ENCODE measurements at places on chromosomes 7 and 10.

GRCh38 chr7:44486693-44487092 is 3.8 kb downstream of the NUDCD3 start:
- DNase-seq, result no peak

DNA sequence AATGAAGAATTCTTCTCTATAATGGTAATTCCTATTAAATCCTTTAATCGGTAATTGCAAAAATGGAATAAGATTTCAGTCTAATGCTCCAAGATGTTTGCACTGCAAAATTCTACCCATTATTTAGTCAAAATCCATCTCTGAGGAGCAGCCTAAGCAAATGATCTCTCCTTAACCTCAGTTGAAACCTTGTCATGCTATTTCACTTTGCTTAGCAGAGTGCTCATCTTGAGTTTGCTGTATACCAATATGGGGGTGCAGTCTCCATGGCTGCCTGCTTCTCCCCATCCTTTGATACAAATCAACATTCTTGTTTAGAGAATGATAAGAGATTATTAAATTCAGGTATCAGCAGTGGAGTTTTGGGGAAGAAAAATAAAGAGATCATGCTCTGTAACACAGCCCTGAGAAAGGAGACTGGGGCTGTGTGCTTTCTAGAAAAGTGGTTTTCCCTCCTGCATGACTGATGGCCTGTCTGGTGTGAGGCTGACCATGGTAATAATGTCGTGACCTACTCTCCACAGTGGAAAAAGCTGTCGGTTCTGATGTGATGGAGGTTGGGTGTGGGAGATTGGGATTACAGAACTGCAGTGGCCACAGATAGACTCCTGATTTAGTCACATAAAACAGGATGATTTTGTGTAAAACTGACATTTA is 982.1 kb downstream of the NRG3 start:
- no peak for DNase-seq

GRCh38 chr7:39451901-39452300 is 114.3 kb upstream of the YAE1 start:
- DNase-seq, result no peak

DNA sequence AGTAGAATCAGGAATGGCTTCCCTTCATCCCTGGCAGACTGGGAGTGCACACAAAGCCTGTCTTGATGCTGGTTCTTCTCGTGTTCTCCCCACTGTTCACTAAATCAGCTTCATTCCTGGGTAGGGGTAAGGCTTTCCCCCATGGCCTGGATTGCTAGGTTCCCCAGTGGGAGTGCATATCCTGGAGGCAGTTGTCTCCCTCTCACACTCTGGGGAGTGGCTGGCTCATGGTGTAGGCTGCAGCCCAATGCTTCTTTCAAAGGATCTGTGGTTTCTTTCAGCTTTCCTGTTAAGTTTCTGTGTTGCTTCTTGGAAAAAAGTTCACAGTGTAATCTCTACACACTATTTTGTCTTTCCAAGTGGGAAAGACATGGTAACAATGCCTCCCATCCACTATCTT is 32.6 kb upstream of the ARMC3 start:
- no peak for DNase-seq

GRCh38 chr10:122850705-122851640 is 5.3 kb upstream of the CUZD1 start:
- DNase-seq, result no peak

DNA sequence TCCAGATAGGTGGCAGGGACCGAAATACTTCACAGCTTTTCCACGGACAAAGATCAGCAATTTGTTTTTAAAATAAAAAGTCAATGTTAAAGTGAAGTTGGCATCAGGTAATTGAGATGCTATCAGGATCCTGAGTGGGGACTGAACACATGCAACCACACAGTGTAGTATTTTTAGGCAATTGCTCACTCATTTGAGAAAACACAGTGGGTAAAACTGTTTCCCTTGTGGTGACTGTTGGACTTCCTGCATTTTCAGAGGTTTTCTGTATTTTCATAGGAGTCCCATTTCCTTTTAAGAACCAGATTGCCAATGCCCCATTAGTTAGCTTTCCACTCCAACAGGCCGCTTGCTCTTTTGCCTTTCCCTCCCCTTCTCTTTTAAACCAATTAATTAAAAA is 159.5 kb upstream of the ZNF32 start:
- DNase-seq, result no peak

- DNase-seq, result no peak
These were observed 91.0 kb downstream of the SEMA3D start for GRCh38 chr7:85095806-85096205.

DNA sequence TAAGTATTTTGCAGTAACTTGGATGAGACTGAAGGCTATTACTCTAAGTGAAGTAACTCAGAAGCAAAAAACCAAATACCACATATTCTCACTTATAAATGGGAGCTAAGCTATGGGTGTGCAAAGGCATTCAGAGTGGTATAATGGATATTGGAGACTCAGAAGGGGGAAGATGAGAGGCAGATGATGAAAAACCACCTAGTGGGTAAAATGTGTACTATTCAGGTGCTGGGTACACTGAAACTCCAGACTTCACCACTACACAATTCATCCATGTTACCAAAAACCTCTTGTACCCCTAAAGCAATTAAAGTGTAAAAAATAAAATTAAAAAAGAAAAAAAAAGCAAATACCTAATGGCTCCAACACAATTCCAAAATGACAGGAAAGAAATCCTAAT is 351.7 kb downstream of the NXPH1 start:
- DNase-seq, result no peak

DNA sequence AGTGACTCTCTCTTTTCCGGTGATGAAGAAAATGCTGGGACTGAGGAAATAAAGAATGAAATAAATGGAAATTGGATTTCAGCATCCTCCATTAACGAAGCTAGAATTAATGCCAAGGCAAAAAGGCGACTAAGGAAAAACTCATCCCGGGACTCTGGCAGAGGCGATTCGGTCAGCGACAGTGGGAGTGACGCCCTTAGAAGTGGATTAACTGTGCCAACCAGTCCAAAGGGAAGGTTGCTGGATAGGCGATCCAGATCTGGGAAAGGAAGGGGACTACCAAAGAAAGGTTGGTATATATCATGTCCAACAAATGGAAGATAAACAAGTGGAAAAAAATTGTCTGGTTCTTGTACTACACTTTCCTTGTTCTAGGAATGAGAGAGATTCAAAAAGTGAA is 9.5 kb downstream of the PDCD4 start:
- no peak for DNase-seq

DNA sequence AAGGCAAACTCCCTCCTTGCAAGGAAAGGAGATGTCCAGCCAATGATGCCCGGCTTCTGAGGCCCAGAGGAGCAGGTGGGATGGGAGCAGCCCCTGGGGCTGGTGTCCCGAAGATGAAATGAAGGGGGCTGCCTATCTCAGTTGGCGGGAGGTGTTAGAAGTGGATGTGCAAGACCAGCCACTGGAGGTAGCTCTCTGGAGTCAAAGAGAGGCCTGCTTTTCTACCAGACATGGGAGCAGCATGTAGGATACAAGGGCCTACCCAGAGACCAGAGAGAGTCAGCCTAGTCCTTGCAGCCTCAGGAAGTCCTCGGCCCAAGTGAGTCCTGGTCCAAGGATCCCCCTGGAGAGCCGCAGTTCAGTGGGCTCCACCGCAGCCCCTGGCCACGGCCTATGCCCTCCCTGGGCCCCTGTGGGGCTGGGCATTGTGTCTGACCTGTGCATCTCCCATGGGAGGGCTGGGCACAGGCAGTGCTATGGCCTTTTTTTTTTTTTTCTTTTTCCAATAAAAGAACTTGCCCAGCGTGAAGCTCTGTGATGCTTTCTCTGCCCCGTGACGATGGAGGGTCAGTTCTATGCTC is 17.7 kb downstream of the GOLGA7B start:
- DNase-seq, result no peak

GRCh38 chr10:114902151-114902550 is 35.8 kb upstream of the TRUB1 start:
- DNase-seq, result no peak

DNA sequence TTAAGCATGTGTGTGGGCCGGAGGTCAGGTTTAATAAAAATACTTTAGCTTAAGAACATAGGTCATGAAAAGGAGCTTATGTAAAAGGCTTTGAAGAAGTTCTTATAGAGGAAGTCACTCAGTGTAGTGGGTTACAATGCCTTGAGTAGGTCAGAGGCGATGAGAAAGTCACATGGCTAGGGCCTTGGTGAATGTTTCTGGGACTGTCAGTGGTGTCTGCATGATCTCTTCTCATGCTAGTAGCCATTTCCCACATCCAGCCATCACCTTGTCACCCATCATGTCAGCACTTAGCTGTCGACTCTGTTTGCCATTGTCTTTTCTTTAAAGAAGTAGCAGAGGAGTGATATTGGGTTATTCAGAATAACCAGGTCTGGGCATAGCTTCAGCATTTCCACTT is 236.6 kb downstream of the CDK14 start:
- no peak for DNase-seq

GRCh38 chr10:14451341-14451740 is 120.6 kb upstream of the FRMD4A start:
- DNase-seq, result no peak

DNA sequence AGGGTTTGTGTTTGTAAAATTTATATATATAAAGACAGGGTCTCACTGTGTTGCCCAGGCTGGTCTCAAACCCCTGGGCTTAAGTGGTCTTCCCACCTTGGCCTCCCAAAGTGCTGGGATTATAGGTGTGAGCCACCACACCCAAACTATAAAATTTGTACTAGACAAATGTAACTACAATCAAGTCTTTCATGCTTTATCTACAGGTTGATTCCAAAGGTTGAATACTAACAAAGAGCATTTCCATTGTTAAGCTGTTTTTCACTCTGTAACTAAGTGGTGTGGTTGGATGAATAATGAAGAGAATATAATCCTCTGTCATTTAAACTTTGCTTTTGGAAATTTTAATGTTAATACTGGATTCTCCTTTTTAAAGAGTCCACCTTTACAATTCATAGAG is 22.5 kb downstream of the WDR37 start:
- DNase-seq, result no peak

DNA sequence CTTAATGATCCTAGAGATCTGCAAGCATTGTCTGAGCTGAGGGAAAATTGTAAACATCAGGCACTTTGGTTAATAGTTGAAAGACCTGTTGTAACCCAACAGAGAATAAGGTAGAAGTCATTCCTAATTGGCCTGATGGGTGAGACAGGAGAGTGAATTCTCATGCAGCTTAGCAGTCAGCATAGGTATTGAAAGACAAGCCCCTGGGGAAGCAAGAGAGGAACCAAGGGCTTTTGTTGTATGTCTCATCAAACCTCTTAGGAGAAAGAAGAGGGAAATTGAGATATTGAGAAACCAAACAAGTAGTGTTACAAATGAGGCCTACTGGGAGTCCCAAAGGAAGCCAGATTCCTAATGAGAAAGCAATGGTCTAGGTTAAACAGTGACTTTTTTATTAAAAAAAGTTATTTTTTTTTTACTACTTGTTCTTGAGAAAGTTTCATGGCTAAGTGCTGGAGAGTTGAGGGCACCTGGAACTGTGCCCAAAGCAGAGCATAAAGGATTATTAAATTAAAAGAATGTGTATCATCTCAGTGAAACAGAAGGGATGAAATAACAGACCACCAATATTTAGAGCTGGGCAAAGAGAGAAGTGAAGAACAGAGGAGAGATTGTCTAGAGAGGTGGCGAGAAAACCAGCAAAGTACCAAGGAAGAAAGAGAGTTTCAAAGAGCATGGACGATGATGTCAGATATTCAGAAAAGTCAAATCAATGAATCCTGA is 168.9 kb downstream of the CDK14 start:
- no peak for DNase-seq

- no peak for DNase-seq
These were observed 99.7 kb upstream of the CAV2 start for GRCh38 chr7:116399819-116400218.

- no peak for DNase-seq
These were observed 1118.0 kb upstream of the C7orf33 start for GRCh38 chr7:147472556-147472955.

DNA sequence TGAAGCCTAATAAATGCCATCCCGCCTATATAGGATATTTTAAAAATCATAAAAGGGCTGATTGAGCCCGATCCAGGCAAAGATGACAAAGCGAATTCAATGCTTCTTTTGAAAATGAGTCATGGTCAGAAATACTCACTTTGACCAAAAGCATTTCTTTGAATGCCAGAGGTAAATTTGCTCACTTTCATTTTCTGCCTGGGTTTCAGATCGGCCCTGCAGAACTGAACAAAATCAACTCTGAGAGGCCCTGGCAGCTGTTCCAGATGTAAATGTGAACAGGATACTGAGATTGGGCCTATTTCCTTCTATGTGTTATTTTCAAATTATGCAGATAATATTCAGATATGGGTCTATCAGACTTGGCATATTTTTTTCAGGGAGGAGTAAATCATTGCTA is 114.8 kb upstream of the ARID5B start:
- no peak for DNase-seq

- DNase-seq, result no peak
These were observed 93.0 kb downstream of the KCNMA1 start for GRCh38 chr10:77544617-77545016.

- no peak for DNase-seq
These were observed 168.4 kb downstream of the RELN start for GRCh38 chr7:103821092-103821491.

GRCh38 chr10:35641676-35642034 is 441 bp downstream of the FZD8 start:
- DNase-seq, result no peak

DNA sequence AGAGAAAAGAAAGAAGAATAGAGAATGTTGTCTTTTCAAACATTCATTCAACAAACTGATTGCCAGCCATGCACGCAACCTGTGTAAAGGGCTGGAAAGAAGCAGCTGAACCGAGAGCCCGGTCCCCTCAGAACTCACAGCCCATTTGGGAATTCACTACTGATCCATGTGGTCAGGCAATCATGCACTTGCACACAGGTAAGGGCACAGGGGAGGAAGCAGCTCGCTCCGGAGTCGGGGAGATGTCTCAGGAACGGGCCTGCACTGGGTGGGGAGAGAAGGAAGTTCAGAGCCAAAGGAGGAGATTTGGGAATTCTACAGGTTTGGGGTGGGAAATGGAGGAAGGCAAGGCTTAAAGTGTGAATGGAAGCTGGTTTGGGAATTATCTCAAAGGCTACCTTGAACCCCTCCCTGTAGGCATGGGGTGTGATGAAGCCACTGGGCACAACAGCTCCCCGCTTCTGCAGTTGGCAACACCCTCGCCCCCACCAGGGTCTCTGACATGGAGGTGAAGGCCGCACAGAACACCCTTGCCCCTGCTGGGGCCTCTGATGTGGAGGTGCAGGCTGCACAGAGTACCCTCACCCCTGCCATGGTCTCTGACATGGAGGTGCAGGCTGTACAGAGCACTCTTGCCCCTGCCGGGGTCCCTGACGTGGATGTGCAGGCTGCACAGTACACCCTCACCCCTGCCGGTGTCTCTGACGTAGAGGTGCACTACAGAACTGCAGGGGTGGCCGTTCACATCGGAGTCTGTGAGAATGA is 194.4 kb upstream of the RNF32 start:
- DNase-seq, result no peak

- no peak for DNase-seq
These were observed 62.4 kb downstream of the COA1 start for GRCh38 chr7:43666938-43667337.

All from right hindlimb (tissue), 1 donor.